ENCODE measurements at places on chromosomes 4 and X.

- DNase-seq = peak; percentile 36
Measured at GRCh38 chrX:56793112-56793430, 64.0 kb downstream of the NBDY start.

GRCh38 chr4:173074501-173074946, 94.1 kb upstream of the GALNT7 start:
- no peak for DNase-seq

DNA sequence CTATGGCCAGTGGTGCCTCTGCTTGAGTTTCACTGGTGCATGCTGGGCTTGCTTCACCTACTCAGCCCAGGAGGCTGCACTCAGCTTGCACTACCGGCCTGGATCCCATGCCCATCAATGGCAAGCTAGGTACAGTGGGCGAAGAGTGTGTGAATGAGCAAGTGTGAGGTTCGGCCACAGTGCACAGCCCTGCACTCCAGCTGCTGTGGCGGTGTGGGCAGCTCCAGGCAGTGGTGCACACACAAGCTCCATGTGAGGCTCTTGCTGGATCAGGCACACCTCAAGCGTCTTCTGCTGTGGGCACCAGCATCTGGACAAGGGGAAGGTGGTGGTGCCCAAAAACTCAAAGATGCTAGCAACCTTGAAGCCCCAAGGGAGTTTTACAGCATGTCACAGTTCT, 820.9 kb upstream of the LCORL start:
- no peak for DNase-seq

DNA sequence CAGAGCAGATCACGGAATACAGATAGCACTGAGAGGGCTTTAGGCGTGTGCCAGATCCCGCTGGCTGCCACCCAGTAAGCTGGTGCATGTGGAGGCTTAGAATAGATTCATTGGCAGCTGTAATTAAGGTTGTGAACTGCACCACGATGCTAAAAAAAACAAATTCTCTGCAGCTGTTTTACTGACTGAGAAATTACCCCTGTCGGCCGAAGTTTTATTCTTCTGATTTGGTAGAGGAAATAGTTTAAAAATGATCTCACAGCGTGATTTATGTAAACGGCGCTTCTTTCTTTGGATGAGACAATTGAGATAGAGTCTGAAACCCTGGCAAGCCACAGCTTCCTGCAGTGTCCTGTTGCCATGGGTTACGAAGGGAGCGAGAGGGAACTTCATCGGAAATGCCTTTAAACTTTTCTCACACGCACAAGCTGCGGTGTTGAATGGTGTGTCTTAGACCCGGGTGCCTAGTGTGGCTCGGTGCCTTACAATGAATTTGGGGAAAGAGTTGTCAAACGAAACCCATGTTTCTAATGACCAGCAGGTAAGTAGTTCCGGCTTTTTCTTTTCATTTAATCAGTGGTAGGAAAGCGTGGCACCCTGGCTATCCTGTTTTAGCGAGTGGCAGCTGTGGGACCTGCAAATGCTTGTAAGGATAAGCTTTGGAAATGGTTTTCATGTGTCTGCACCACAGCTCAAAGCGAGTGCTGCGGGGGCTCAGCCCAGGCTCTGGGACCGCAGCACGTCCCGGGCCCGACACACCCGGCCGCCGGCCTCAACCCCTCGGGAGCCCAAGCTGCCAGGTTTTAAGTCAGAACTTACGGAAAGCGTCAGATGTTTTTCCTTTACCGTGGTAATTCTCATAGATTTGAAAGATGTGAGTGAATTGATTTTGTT, 71.7 kb upstream of the HGFAC start:
- no peak for DNase-seq

DNA sequence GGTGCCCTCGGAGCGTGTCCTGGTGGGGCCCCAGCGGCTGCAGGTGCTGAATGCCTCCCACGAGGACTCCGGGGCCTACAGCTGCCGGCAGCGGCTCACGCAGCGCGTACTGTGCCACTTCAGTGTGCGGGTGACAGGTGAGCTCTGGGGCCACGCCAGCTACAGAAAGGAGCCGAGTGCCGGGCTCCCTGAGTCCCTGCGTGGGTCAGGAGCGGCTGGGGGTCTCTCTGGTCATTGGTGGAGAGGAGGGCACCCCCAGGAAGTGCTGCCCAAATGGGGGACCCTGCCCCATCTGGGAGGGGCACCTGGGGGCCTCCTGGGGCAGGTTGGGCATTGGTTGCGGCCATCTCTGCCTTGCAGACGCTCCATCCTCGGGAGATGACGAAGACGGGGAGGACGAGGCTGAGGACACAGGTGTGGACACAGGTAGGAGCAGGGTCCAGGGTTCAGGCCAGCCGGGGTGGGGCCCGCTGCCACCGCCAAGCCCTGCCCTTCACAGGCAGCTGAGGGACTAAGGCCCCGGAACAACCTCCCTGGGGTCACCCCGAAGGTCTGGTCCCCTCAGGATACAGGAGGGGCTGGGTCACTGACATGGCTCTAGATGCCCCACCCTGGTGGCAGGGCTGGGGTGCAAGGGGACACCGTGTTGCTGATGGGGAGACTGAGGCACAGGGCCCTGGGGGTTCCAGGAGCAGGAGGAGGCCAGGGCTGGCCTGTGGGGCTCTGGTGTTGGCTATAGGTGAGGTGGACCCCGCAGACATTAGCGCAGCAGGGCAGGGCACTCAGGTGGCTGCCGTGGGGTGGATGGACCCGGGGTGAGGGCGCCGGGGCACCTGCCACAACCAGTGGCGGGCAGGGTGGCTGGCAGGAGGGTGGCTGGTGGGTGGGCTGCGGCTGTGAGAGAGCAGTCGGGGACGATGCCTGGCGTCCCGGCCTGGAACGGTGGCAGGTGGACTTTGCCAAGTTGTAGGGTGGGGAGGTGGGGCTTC, 6.6 kb downstream of the FGFR3 start:
- no peak for DNase-seq

- peak; percentile 82 for DNase-seq
Measured at GRCh38 chr4:57037982-57038604, 59.4 kb downstream of the POLR2B start.

DNA sequence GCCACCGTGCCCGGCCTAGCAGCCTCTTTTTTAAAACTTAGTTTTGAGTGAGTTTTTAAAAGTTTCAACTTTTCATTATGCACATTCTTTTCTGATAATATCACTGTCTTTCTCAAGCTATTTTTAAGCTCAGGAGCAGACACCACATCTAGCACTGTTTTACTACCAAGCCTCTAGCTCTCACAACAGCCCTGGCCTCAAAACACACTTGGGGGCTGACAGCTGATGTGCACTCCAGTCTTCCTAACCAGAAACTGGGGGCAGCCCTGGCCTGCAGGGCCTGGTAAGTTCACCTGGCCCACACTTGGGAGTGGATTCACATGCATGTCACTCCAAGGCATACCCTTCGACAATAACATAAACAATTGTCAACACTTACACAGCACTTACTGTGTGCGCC, 34.0 kb downstream of the CENPU start:
- no peak for DNase-seq

DNA sequence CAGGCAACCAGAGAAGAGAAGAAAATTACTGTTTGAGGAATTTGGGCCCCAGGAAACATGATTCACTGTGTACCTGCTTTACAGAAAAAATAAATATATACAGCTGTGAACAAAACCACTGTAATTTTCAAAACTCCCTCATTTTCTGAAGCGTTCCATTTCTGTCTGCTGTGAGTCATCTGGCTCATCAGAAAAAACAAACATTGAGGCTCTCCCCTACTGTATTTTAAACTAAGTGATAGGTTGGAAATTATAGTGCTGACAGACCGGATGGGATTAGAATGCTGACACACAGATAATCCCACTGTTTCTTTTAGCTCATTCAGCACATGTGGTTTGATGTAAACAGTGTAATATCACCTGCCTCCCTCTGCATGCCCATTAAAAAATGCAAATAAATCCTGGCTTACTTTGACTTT, 847.0 kb downstream of the TRIML1 start:
- no peak for DNase-seq

GRCh38 chr4:26931966-26932365, 71.3 kb downstream of the STIM2 start:
- no peak for DNase-seq

- DNase-seq = no peak
Measured at GRCh38 chr4:40828661-40829060, 78.9 kb downstream of the NSUN7 start.

DNA sequence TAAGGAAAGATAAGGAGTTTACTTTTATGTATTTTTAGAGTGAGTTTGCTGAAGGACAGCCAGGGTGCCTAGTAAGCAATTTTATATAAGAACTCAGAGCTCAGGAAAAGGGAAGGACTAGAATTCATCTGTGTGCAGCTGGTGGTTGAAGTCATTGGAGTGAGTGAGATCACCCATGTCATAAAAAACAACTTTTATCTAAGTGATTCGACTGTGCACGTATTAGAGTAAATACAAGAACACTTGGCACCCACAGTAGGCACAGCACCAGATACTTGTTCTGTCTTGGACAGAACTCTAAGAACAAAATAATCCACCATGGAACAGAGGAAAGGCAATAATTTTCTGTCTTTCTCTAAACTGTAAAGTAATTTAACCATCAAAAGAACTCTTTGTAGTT, 31.6 kb downstream of the SYNPO2 start:
- no peak for DNase-seq

GRCh38 chrX:49177338-49177833, 5.7 kb downstream of the PLP2 start:
- DNase-seq = no peak

- DNase-seq = no peak
Measured at GRCh38 chrX:20382082-20382481, 115.4 kb upstream of the RPS6KA3 start.

GRCh38 chr4:43132010-43132582, 239.6 kb downstream of the GRXCR1 start:
- peak; percentile 77 for DNase-seq

DNA sequence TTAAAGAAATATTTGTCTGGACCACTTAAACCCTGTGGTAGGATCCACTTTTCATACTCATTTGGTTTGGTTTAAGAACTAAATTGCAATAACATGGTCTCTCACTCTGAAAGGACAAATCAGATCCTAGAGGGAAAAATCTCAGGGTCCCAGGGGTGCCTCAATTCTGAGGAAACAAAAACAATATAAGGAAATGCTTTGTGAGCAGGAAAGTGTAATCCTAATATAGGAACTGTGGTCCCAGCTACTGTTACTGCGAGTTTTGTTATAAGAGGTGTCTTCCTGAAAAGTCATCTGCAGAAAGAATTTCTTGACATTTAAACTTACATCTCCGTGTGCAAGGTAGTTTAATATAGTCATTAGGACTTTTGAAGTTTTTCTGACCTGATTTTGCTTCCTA, 420.1 kb upstream of the LCORL start:
- DNase-seq = no peak

GRCh38 chr4:145936142-145936996, 2.3 kb downstream of the ZNF827 start:
- peak; percentile 71 for DNase-seq

DNA sequence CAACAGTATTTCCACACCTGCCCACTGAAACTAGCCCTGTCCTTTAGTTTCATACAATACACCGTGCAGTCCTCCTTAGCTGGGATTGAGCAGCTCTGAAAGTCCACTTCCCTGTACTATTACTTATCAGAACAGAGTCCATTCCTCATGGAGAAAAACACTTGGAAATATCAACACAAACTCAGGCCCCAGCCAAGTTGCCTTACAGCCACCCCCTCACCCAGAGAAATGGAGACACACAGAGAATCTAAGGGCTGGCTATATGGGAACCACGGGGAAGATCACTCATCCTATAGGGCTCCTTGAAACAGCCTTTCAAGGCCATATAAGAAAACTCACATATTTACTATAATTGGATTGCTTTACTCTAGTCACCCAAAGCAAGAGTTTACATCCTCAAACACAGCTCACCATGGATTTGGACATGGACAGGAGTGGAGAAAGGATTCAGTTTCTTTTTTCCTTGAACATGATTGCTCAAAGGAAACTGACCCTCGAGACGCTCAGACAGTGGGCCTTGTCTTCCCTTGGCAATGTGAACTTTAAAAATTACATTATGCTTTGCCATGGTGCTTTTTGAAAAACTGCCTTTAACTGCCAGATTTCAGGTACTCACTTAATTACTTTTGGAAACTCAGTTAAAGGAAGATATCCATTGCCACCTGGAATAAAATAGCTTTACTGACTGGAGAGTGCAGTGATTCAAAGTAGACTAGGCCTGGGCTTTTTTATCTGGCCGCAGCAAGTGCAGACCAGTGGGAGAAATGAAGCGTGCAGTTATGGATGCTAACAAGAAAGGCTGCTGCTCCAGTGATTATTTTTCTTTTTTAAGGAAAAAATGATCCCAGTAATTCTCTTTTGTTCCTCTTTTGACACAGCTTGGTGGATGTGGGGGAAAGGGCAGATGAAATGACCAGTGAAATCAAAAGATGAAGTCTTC, 1.6 kb downstream of the SCARB2 start:
- no peak for DNase-seq

DNA sequence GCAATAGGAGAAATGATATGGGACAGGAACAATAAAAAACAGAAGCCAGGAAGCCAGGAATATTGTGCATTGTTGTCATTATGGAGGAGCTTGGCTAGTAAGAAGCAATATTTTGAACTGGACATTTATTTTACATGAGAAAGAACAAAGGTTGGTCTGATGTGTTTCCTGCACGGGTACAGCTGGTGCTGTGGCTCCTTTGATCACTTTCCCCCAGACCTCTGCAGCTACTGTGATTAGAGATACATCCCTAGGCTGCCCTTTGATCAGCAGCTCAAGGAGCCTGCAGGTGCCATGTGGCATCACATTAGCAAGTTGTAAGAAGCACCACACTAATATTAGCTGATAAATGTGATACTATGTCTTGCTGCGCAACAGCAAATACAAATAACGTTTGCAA, 2.5 kb downstream of the PDGFC start:
- DNase-seq = no peak

- DNase-seq = no peak
Measured at GRCh38 chr4:22202975-22203710, 254.6 kb upstream of the KCNIP4 start.

DNA sequence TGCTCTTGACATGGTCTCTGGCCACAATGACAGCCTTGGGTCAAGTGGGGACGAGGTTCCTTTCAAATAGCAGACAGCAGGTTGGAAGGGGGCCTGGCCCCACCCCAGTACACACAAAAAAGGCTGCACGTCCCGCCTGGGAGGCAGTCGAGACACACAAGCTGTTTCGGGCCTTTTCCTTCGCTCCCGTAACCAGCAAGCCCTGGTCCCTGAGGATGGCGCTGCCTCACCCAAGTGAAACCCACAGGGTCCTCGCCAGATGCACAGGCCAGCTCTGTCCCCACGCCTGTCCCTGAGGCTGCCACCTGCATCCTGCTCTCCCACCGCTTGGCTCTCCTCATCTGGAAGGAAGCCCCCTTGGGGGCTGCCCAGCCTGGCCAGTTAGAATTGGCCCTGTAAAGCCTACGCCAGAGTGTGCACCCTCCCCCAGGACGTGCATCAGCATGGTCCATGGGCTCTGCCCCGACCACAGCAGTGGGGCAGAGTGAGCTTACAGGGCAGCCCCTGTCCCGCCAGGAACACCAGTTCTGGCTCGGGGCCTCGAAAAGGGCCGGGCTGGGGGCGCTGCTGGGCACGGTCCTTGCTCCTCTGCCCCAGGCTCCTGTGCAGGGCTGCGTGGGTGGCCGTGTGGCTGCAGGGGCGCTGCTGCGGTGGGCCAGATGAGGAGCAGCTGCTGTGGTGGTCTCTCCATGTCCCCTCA, 2.0 kb downstream of the CPLX1 start:
- DNase-seq = no peak
